NCI-H1105 (cell line): ENCODE measurements at places on chromosomes 5 and 9.

- DNase-seq = no peak
Measured at GRCh38 chr9:99602854-99603253, 218.8 kb upstream of the NR4A3 start.

- no peak for DNase-seq
Measured at GRCh38 chr5:143205386-143205785, 198.1 kb downstream of the NR3C1 start.

DNA sequence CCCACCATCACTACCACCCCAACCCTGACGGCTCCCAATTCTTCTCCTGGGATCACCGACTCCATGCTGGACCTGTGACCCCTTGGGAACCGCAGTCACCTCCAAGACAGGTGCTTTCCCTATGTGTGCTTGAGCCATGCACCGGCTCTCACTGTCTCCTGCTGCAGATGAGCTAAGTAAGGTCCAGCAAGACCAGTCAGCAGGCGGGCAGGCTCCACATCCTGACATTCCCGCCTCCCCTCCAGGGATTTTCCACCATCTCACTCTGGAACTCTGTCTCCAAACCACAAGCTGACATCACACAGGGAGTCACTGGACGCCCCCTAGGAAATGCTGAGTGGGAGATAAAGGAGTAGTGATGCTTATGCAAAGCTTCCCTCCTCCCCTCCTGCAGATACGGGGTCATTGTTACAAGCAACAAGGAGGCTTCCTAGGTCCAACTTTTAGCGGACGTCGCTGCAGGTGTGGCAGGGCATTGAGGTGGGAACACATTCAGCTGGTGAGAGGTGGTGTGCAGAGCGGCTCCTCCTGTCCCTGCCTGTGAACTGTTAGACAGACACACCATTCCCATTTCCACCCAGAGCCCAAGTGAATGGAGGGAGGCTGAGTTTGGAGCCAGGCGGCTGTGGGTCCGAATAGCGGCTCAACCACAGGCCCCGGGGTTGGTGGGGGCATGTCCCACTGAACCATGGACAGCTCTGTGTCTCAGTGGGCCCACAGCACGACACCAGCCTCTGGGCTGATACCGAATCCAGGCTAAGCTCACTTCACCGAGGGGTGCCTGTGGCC lies 129.2 kb upstream of the PHYKPL start:
- DNase-seq = no peak

GRCh38 chr9:126468141-126468825 lies 141.7 kb downstream of the MVB12B start:
- no peak for DNase-seq

DNA sequence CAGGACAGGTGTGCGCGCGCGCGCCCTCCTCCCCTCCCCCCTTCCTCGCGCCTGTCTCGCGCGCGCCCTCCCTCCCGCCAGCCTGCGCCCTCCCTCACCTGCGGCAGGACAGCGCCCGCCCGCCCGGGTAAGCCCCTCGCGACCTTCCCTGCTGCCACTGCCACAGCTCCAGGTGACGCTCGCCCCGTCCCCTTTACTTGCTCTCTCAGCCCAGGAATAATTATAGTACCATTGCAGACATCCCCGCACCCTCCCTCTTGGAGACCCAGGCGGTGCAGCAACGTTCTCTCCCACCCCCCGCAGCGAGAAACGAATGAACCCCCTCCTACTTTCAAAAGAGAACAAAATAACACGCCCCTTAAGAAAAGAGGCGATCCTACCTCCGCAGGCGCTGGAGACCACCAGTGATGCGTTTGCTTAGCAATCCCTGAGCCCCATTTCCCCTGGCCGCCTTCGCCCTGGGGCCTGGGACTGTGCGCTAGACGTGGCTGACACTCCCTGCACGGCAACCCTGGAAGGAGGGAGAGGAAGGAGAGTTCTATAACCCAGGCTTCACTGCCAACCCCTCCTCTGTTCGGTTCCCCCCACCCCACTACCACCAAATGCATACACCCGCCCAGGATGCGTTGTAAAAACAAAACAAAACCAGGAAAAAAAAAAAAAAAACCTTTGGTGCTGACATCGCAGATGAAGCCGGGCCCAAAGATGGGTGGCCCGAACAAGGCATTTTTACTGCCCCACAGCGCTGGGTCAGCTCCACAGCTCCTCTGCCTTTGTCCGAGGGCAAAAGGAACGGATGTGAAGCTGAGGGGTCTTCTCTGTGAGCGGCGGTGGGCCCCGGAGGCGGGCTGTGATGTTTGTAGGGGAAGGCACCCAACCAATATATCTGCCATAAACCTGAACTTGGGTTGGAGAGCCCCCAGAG lies 5.6 kb upstream of the PURA start:
- peak; percentile 60 for DNase-seq

- no peak for DNase-seq
Measured at GRCh38 chr9:90808890-90809685, 7.5 kb downstream of the SYK start.

GRCh38 chr5:74143721-74144330 lies 496.7 kb downstream of the ENC1 start:
- DNase-seq = no peak

GRCh38 chr5:111685969-111686368 lies 71.0 kb downstream of the NREP start:
- no peak for DNase-seq

- DNase-seq = no peak
Measured at GRCh38 chr5:82676661-82677060, 398.5 kb upstream of the RPS23 start.

DNA sequence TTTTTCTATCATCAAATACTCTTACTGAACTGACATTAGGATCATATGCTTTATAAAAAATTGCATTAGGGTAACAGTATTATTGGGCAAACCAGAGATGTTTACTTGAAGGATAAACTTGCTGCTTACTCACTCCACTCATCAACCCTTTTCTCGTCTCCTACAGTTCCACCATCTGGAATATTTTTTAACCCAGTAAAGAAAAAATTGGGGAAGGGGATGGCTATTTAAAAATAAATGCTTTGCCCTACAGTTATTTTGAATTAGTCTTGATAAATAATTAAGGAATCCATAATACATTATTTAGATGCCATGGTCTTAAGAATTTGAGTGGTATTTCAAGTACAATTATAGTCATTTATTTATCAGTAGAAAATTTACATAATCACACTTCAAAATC lies 225.8 kb downstream of the MEF2C start:
- no peak for DNase-seq

- peak; percentile 2 for DNase-seq
Measured at GRCh38 chr5:116881921-116882531, 307.4 kb upstream of the SEMA6A start.

GRCh38 chr9:31807574-31808256 lies 576.7 kb upstream of the ACO1 start:
- no peak for DNase-seq

GRCh38 chr5:146962801-146963355 lies 84.3 kb upstream of the PPP2R2B start:
- DNase-seq = no peak

GRCh38 chr9:133249337-133249736 lies 25.7 kb downstream of the ABO start:
- DNase-seq = no peak

DNA sequence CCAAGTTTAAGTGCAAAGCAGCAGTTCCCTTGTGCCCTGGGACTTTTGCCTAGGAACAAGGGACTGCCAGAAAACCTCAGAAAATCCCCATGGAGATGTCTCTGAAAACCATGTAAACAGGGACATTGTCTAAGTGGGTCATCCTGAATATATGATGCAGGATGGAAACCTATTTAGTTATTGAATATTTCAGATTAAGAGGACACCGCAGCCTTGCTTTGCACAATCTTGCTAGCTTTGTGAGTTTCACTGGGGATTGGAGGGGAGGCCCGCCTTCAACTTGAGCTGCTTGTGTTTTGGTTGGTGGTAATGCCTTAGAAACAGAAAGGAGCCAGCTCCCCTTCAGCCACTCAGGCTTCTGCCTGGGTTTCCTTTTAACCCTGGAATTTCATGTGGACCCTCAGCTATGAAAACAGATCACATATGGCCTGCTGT lies 112.8 kb downstream of the C9orf152 start:
- no peak for DNase-seq

DNA sequence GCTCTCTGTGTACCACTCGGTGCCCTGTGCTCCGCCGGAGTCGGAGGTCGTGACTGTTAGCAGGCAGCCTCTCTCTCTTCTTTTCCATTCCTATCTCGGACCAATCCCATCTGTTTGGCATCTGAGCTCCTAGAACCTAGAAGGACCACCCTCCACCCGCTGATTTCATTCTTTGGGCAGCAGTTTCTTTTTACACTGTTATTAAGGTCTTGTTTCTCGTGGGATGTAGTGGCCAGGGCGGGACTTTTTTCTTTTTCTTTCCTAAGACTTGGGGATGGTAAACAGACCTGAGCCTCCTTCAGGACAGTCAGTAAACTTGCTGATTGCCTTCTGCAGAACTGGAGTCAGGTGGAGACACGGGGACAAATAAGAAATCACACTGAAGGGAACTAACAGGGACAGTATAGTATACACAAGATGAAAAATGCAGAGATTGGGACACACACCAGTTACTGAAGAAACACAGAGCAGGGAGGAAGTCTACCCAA lies 500 bp downstream of the URM1 start:
- no peak for DNase-seq

- no peak for DNase-seq
Measured at GRCh38 chr5:124627815-124628595, 118.4 kb downstream of the ZNF608 start.

DNA sequence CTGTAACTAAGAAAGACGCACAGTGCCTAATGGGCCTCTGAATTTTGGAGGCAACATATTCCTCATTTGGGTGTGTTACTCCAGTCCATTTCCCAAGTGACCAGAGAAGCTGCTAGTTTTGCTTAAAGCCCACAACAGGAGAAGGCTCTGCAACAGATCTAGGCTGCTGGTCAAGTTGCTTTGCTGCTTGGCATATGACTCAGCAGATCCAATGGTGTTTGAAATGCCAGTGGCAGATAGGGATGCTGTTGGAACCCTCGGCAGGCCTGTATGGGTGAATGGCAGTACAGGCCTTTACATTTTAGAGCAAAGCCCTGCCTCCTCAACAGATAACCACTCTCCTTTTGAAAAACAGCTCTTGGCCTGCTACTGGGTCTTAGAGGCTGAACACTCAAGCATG lies 36.2 kb upstream of the ROR2 start:
- DNase-seq = no peak

GRCh38 chr9:33923998-33924701 lies 107.2 kb downstream of the UBE2R2 start:
- DNase-seq = no peak

DNA sequence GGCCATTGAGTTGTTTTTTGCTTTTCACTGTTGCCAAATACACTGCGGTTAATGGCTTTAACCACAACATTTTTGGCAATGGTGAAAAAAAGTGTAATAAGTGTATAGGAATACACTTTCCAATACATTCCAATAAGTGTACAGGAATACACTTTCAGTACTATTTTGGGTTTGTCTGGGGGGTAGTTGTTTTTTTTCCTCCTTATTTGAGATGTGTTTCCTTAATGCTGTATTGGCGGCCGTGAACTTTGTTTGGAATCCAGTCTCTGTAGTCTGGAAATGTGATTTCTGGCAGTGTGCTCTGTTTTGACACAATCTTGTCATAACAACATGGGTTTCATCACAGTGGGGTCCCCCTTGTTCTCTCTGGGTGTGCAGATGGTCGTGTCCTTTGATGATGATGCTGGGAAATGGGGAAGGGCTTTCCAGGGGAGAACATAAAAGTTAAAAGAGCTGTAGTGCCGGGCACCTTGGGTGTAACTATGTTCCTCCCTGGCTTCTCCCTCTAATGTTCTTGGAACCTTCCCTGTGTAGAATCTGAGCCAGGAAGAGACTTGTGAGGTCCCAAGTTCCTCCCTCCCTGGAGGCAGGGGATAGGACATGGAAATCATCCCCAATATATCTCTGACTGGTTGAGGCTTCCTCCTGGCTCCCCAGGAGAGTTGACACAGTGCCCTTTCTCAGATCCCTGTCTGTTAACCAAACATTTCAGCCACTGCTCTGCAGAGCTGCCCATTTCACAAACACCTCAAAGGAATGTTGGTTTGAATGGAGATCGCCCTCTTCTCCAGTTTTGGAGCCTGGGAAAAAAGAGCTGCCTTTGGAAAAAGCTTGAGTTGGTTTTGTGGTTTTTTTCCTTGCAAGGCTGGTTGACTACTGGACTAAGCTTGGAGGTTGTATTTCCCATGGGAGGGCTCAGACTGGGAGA lies 44.8 kb downstream of the RCL1 start:
- no peak for DNase-seq

GRCh38 chr5:124301850-124302249 lies 444.6 kb downstream of the ZNF608 start:
- DNase-seq = no peak

DNA sequence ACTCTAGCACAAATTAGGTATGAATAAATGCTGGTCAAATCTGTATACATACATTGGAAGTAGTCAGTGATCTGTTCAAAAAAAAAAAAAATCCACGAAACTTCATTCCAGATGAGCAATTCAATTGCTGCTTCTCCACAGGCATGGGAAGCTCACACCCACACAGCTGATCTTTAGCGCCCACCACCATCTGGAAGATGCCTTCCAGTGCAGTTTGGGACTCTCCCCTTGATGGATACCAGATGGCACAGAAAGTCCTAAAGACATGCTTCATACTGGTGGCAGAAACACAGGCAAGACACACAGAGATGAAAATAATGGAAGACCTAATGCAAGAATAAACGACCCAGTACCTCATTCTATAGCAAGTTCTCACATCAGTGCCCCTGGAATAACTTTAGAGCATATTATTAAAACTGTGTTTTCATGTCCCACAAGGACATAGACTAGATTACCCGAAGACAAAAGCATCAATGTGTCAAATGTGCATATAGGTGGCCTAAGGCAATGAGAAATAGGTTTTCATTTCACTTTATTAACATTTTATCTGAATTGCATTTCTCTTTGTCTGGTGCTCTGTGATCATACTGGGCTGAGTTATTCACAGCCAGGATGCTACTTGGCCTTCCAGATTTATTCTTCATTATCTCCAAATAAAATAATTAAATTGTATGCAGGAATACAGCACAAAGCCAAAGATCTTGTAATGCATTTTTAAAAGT lies 135.4 kb upstream of the TAS2R1 start:
- no peak for DNase-seq

DNA sequence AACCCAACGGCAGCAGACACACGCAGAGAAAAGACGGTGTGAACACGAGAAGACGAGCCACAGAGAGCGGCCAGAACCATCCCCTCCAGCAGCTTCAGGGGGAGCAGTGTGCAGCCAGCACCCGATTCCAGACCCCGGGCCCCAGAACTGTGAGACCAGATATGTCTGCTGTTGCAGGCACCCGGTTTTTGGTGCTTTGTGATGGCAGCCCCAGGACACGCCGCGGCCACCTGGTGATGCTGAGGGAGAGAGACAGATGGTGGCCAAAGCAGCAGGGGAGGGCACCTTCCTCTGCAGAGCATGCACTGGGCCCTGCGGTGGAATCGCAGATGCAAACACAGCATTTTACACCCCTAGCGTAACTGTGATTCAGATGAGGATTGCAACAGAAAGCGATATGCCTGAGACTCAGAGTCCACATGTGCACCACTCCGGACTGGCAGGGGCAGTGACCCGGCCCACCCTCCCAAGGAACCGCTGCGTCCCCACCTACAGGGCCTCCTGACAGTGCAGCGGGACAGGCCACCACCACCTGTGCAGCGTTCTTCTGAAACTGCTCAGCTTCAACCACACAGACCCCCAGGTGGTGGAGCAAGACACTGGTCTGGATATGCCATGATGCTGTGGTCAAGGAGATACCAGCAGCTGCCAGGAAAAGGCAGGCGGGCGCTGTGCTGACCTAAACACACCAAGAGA lies 24.0 kb downstream of the ZDHHC11B start:
- no peak for DNase-seq

GRCh38 chr5:106940986-106941385 lies 729.8 kb downstream of the EFNA5 start:
- no peak for DNase-seq

GRCh38 chr5:56814963-56815657 lies at the start of gene MAP3K1:
MAP3K1 (plus strand) TSS chr5:56815549; CDS start chr5:56815574, 25 bp downstream.
- DNase-seq = peak; percentile 38
